Fibroblast of skin of right quadriceps (primary cell): ENCODE measurements at places on chromosomes 3 and 15.

- DNase-seq, result no peak
These were observed 50.5 kb downstream of the SPTSSB start for GRCh38 chr3:161320837-161321236.

DNA sequence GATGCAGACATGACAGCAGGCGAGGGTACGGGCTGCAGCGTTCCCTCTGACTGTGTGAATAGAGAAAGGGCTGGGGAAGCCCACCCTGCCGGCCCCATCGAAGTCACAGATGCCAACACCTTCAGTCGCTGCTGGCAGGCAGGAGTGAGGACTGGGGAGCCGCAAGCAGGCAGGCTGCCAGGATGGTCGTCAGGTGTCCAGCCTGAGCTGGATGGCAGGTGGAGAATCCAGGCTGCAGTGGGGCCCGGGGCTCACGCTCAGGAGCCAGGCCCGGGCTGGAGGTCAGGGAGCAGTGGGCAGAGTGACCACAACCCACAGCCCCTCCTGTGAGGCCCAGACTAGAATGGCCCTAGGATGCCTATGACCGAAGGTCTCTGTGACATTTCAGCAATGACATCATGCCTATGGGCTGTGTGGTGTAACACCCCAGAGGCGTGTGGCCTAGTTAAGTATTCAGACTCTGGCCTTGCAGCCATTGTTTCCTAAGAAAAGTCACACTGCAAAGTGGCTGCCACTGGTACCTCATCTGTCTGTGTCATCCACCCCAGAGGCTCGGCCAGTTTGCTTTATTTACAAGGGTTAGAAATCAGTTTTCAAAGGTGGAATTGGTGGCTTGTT, 15.7 kb downstream of the PRR23E start:
- DNase-seq, result no peak

- no peak for DNase-seq
These were observed 48.4 kb downstream of the MOBP start for GRCh38 chr3:39515681-39516441.

- no peak for DNase-seq
These were observed 4.1 kb downstream of the SECISBP2L start for GRCh38 chr15:49042165-49042564.

GRCh38 chr3:25427942-25428788, at the start of gene RARB:
RARB (plus strand) TSS chr3:25428263; CDS start chr3:25428732, 469 bp downstream.
- DNase-seq, result peak; percentile 96

DNA sequence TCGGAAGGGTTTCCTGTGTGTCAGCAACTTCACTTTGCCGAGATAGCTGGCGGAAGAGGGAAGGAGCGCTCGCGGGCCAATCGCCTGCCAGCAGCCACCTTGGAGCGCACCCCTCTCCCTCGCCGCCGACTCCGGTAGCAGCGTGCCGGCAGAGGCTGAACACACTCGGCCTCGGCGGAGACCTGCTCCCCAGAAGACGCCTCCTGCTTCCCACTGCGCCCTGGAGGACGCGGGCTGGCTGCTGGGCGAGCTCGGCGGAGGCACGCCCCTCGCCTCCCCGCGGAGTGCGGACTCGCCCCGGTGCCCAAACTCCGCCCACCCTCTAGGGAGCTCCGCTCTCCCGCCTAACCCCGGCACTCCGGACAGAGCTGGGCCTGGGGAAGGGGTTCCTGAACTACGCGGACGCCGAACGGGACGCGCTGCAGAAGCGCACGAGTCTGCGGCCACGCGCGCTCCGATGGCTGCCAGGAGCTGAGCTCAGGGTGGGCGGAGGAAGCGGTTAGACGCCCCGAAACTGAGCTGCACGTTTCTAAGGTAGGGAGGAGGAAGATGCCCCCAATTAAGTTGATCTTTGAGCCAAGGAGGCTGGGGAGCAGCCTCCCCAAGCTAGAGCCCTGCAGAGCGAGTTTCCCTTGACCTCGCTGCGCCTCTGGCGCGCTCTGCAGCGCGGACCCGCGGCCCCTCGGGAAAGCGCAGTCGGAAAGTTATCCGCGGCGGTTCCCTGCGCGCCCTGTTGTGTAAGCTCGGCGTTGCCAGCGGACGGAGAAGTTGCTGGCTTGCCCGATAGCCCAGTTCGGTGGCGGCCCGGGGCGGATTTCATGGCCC, at the start of gene P2RY1:
TSS of gene P2RY1 (plus strand) at position 356 of the 825 bp plus-strand sequence. CDS start 652 bp downstream, outside the sequence.
- peak; percentile 54 for DNase-seq

DNA sequence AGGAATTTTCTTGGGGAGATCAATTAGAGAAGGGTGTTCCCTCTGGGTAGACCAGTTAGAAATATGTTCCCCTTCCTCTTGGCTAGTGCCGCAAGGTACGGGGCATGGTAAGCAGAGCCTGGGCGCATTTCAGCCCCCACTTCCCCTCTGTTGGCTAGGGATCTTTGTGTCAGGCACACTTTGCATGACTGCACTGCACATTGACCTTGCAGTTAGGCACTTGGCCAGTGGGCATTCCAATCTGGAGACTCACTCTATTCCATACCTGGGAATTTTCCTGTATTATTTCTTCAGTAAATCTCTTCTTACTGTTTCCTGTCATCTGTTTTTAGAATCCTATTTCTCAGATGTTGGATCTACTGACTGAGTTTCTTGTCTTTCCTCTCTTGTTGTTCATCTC, 30.0 kb upstream of the CACNA1D start:
- DNase-seq, result no peak

- DNase-seq, result peak; percentile 98
These were observed 61.7 kb downstream of the FSIP1 start for GRCh38 chr15:39720621-39721611.

- peak; percentile 17 for DNase-seq
These were observed 136.8 kb downstream of the SNRK start for GRCh38 chr3:43423142-43423541.

DNA sequence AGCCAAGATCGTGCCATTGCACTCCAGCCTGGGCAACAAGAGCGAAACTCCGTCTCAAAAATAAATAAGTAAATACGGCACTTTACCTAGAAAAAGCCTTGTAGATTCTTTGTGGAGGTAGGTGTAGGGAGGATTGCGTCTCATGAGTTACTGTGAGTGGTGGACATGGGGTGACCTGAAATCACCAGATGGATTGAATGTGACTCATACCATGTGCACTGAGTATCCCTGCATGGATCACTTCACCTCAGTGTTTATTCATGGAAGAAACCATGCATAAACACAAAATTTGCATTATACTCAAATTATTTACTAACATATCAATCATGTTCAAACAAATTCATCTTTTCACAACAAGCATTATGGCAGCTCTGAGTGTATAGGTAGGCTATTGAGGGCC, 55.9 kb downstream of the MRPS25 start:
- no peak for DNase-seq

DNA sequence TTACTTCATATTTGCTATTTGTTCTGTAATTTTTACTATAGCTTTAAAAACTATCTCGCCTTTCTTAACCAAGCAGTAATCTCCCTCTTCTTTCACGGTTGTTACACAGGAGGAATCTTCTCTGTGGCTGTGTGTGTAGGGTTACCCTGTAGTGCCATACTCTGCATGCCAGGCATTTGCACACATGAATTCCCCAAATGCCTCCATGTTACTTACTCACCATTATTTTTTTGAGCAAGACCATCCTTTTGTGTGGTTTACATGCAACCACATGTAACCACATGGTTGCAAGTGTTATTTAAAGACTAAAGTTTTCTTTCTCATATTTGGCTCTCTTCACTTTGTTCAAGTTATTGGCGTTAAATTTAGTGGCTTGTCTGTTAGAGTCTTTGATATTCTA, 45.5 kb downstream of the HPS3 start:
- DNase-seq, result peak; percentile 27

GRCh38 chr3:72938471-72939265, 50.8 kb downstream of the GXYLT2 start:
- peak; percentile 95 for DNase-seq

DNA sequence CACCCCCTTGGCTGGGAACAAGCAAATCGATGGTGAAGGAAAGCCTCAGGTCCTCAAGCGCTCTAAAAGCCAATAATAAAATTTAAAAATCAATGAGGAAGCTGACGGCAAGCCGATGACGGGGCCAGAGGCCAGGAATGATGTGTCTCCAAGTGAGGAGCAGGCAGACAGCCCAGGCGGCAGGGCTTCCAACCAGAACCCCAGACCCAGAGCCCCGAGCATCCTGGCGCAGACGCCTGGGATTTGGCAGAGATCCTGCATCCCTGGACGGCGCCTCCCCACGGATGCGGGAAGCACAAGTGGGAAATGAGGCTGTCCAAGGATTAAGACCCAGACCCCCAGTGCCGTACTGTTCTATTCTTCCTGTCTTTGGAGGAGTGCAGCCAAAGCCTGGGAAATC, 123.0 kb upstream of the PROK2 start:
- DNase-seq, result no peak

GRCh38 chr15:96346409-96346970, 16.0 kb downstream of the NR2F2 start:
- no peak for DNase-seq

DNA sequence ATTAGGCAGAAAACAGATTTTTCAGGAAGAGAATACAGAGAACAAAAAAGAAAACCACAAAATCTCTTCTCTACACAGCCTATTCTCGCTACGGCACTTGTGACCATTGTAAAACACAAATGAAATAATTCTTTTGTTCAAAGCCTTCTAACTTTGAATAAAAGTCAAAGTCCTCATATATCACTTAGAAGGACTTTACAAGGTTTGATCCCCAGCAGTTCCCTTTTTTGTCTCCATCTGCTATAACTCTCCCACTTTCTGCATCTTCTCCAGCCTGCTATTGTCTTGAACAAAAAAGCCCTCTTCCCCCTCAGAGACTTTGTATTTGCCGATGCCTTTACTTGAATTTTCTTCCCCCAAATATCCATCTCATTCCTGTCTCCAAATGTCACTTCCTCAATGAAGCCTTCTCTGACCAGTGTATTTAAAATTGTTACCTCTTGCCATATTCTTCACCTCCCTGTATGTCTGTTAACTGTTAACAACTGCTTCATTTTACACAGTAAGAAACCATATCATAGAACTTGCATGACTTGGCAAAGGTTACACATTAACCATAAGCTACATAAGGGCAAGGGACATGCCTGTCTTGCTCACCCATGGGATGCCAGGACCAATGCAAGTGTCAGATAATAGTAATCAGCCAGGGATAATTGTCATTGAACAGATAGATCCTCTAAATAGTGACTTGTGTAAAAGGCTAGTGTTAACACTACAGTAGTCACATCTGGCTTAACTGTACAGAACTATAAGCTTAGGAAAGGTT, 122.4 kb downstream of the CBLB start:
- DNase-seq, result no peak

DNA sequence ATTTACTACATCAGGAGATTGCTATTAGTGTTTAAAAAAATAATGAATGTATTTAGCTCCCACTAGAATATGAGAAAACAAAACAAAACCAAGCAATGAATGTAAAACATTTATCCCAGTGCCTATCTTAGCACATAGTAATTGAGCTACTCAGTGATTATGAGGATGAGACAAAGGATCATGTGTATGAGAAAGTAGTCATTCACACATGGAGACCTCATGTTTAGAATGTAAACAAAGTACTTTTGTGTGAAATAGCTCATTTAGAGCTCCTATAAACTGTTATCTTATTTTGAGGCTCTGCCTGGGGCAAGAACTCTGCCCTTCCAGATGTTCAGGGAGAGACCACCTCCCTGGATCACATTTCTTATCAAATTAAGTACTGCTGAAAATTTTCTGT, 236.8 kb downstream of the LRRN1 start:
- no peak for DNase-seq

GRCh38 chr3:74106925-74107324, 482.2 kb upstream of the PDZRN3 start:
- peak; percentile 70 for DNase-seq

- no peak for DNase-seq
These were observed 529.8 kb downstream of the MAGI1 start for GRCh38 chr3:65508750-65509422.

- no peak for DNase-seq
These were observed 10.7 kb downstream of the MUC20 start for GRCh38 chr3:195731356-195731905.

DNA sequence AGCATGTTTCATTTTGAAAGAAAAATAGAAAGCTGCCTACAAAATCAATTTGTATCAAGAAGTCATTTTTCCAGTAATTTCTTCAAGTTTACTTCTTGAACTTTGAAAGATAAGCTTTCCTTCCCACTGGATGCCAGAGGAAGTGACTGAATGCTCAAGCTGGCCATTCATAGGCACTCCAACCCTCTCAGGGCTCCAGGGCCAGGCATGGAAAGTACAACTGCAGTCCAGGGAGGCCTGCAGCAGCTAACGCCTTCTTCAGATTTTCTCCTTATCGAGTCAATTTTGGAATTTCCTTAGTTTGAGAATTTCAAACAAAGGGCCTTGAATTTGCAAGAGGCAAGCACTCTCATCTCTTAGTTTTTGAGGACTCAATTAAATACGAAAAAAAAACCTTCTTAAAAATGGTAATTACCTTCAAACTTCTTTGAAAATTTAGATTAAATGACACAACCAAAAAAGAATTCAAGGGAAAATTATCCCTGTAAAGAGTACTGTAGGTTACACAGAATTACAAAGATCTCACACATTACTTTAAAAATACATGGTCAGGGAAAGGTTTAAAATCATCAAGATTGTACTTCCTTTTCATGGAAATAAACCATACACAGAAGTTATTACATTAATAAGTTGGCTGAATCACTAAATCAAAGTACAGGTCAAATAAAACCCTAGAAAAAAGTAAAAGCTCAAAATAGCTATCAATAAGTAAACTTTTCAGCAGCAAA, 2.5 kb downstream of the UBP1 start:
- peak; percentile 27 for DNase-seq

GRCh38 chr3:77053795-77054194, 13.9 kb downstream of the ROBO2 start:
- no peak for DNase-seq

DNA sequence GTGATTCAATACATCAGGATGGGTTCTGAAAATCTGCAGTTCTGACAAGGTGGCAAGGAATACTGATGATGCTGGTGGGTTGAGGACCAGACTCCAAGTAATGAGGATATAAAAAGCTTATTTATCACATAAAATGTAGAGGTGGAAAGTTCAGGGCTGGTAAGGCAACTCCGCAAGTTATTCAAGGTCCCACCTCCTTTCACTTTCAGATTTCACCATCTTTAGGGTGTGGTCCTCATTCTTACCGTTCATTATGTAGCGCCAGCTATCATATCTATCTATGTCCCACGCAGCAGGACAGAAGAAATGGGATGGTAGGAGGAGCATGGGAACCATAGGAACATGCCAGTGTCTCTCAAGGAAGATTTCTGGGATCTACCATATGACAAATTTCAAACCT, 80.3 kb downstream of the IL1RAP start:
- no peak for DNase-seq

GRCh38 chr3:156516961-156517360, 38.0 kb downstream of the SSR3 start:
- peak; percentile 14 for DNase-seq
